Activated naive CD8-positive, alpha-beta T cell treated with anti-CD3 and anti-CD28 coated beads, Interleukin-2, amount 50 U/mL, for 24 hours (primary cell): ENCODE measurements at places on chromosomes 2 and 18.

- peak; percentile 32 for DNase-seq
These were observed 91.7 kb downstream of the KLF7 start for GRCh38 chr2:207073801-207074678.

DNA sequence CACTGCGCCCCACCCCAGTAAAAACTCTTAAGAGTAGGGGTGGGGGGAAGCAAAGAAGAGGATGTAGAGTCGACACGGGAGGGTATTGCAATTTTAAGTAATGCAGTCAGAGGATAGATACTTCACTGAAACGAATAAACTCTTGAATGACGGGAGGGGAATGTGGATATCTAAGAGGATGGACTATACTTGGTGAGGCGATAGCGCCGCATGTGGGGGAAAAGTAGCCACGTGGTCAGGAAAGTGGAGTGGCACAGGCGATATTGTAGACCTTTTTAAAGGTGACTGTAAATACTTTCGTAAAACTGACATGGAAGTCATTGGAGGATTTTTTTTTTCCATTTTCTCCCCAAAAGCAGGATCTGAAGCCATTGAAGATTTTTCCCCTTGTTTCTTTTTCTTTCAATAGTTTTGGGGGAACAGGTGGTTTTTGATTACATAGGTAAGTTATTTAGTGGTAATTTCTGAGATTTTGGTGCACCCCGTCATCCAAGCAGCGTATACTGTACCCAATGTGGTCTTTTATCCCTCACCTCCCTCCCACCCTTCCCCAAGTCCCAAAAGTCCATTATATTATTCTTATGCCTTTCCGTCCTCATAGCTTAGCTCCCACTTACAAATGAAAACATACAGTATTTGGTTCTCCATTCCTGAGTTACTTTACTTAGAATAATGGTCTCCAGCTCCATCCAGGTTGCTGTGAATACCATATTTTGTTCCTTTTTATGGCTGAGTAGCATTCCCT lies 13.8 kb downstream of the CLK1 start:
- DNase-seq = no peak

DNA sequence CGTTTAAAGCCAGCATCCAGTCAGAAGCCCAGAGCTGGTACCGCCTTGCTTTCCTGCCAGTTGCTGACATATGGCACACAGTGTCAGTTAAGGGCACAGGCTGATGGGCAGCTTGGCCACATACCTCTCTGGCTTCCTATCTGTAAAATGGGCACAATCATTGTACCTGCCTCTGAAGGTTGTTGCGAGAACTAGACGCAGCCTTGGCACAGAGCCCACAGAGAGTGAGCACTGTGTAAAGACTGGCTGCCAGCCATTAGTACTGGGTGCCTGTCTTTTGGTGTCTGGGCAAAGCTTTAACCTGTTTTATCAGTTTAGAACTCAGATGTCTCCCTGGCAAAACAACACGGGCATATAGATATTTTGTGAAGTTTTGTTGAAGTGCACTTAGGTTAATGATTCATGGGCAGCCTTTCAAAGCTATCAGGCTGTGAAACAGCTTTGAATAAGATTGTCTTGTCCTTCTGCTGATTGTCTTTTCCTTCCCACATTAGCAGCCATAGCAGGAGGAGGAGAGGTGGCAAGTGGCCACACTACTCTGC lies 269.5 kb downstream of the NEDD4L start:
- no peak for DNase-seq

GRCh38 chr2:58930537-58930936 lies 689.4 kb upstream of the FANCL start:
- no peak for DNase-seq

DNA sequence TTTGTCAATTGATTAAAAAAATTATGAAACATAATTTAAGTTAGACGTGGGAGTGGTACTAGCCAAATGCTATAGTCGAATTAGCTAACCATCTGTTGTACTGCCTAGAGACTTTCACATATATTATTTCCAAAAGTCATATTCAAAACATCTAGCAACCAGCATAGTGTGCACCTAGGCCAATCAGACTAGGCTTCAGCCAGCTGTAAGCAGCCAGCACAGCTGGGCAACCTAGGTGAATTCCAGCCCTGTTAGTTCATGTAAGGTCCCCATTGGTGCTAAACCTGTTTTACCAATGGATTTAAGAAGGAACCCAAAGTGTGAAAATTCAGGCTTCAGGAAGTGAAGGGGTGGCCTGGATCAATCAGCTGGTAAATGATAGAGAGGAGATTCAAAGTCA lies 144.3 kb downstream of the BCL2 start:
- DNase-seq = no peak

GRCh38 chr2:27697660-27698059 lies 34.0 kb downstream of the SLC4A1AP start:
- DNase-seq = no peak

GRCh38 chr2:157172239-157172638 lies 85.3 kb upstream of the GALNT5 start:
- no peak for DNase-seq

DNA sequence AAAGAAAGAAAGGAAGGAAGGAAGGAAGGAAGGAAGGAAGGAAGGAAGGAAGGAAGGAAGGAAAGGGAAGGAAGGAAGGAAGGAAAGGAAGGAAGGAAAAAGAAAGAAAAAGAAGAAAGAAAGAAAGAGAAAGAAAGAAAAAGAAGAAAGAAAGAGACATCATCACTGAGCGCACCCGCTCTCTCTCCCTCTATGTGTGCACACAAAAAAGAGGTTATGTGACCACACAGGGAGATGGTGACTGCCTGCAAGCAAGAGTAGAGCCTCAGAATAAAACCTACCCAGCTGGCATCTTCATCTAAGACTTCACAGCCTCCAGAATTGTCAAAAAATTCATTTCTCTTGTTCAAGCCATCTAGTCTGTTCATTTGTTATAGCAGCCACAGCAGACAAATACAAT lies 1307.4 kb upstream of the ACVR2A start:
- no peak for DNase-seq

- no peak for DNase-seq
These were observed 641.6 kb downstream of the SUCLG1 start for GRCh38 chr2:83817511-83817910.

DNA sequence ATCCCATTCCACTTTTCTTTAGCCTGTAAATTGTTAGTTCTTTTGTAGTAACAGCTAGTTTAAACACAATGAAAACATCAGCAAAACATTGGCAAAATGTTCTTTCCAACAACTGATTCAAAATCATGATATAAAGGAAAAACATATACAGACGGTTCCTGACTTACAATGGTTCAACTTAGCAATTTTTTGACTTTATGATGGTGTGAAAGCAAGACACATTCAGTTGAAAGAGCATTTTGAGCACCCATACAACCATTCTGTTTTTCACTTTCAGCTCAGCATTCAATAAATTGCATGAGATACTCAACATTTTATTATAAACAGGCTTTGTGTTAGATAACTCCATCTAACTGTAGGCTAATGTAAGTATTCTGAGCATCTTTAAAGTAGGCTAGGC lies 185.1 kb downstream of the NOL4 start:
- no peak for DNase-seq

DNA sequence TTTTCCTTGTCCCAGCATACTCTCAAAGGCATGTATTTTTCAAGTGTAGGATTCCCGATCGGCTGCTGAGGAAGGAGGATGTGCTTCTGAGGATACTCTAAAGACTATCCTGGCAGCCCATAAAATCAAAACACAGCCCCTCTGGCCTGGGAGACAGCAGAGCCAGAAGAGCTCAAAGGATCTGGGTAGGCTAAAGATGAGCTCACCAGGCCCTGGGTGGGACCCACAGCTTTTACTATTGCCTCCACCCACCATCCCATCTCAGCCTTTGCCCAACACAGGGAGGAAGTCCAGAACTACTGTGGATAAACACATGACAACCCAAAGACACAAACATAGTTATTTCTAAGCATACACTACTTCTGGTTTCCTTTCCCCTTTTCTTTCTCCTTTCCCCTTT lies 79.1 kb upstream of the ZFP36L2 start:
- DNase-seq = no peak

- DNase-seq = no peak
These were observed 328.5 kb upstream of the DSEL start for GRCh38 chr18:67845035-67845434.

DNA sequence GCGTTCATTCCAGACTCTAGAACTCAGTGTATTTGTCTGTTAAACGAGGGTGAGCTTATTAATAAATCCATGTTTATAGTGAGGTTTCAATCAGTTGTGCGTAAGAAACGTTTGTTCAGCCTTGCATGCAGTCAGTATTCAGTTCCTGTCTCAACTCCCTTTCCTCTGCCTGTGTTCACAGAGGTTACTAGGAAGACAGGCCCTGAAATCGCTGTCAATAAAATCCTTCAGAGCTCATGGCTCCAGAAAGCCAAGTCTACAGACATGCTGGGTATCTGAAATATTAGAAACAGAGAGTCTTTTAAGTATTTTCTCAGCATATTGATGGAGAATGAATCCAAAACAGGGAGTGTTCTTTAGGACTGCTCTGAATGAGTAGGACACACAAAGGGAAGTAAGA lies 75.4 kb downstream of the KLF7 start:
- no peak for DNase-seq

GRCh38 chr2:161613161-161613560 lies 11.1 kb upstream of the SLC4A10 start:
- DNase-seq = no peak

DNA sequence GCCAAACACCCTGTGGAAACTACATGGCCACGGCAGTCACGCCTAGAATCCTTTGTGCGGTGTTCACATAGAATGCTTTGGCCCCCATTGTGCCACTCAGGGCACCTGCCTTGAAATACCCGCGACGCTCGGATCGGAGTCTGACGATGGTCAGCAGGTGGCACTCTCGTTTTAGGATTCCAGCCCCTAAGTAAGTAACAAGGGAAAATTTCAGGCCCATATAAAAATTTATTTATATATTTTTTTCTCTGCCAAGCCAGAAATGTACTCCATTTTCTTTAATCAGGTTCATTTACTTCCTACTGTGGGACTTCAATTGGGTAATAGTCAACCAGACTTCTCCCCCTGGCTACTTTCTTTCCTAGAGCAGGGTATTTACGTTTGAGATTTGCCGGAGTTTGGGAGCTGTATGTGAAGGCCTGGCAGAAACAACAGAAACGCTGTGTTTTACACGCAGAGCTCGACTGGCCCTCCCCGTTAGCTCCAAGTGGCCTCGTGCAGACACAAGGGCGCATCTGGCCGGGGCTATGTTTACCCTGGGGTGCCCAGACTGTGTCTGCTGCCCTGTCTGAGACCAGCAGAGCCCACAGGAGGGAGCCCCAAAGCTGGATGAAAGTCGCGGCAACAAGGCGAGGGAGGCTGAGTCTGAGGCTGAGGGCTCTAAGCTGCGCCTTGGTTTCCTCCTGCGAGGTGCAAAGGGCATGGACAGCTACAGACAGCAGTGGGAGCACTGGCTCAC lies 41.6 kb downstream of the LRRC30 start:
- no peak for DNase-seq

DNA sequence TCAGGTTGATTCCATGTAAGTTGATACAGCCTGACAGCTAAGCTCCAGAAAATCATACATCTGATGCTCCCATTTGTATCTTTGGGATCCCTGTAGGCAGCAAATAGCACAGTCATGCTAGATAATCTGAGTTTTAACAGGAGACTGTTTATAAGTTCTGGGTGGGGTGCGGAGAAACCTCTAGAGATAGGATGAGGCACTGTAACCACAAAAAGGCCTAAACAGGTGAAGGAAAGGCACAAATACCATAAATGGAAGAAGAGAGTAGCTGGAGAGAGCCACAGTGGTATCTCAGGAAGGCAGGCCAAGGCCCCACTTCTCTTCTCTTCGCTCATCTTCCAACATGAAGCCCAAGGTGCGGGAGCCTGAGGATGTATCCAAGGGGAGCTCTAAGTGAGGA lies 18.1 kb upstream of the B4GALT6 start:
- DNase-seq = no peak

DNA sequence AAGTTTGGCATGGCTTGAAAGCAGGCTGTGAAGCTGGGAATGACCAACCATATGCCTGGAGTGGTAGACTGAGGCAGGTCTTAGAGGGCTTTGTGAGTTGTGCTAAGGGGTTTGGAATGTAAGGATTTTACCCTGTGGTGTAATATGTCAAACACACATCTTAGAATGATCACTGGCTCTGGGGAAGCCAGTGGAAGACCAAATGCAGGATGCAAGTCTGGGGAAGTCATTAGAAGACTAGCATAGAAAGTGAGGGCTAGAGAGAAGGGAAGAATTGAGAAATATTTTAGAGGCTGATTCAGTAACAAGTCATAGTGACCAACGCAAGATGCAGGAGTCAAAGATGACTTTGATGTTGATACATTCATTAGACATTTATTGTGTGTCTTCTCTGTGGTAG lies 3.5 kb upstream of the FHOD3 start:
- DNase-seq = no peak

- DNase-seq = no peak
These were observed 37.7 kb upstream of the SMAD2 start for GRCh38 chr18:47968006-47968676.

DNA sequence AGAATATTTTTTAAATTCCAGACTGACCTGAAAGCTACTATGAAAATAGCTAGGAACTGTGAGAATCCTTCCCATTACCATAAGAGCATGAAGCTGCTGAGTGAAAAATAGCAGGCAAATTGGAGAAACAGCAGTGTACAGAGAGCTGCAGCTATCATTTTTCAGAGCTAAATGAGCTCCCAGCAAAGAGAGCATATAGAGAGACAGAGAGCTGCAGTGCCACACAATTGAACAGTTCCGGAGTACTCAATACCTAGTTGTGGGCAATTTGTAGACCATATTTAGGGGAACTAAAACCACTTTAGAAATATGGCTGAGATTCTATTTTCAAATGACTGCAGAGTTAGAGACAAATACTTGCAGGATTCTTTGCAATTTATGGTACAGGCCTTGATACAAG lies 645.3 kb downstream of the STK39 start:
- no peak for DNase-seq

- no peak for DNase-seq
These were observed 17.5 kb downstream of the ASB1 start for GRCh38 chr2:238444242-238444641.

DNA sequence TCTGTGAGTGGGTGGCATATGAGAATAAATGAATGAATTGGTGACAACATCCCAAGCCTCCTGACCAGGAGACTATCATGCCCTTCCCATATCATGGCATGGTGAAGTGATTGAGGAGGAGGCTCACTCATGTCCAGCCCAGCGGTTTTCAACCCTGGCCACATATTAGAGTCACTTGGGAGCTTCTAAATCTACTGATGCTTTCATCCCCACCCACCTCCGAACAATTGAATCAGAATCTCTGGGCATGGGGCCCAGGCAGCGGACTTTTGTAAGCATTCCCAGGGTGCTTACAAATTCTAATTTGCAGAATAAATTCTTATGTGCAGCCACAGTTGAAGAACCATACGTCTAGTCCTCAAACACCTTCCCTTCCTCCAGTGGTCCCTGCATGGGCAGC lies 81.7 kb upstream of the SEC11C start:
- DNase-seq = no peak

GRCh38 chr2:2825516-2826208 lies 494.6 kb upstream of the MYT1L start:
- DNase-seq = no peak

- no peak for DNase-seq
These were observed 328.4 kb downstream of the CLIP4 start for GRCh38 chr2:29443627-29444026.

- peak; percentile 36 for DNase-seq
These were observed 104.2 kb downstream of the SPTBN1 start for GRCh38 chr2:54560146-54560881.

- DNase-seq = no peak
These were observed 270.8 kb upstream of the NT5C1B start for GRCh38 chr2:18860179-18860578.

GRCh38 chr2:205805136-205805535 lies 122.8 kb downstream of the NRP2 start:
- no peak for DNase-seq
